CMK (cell line): ENCODE measurements at places on chromosomes 12 and 14.

DNA sequence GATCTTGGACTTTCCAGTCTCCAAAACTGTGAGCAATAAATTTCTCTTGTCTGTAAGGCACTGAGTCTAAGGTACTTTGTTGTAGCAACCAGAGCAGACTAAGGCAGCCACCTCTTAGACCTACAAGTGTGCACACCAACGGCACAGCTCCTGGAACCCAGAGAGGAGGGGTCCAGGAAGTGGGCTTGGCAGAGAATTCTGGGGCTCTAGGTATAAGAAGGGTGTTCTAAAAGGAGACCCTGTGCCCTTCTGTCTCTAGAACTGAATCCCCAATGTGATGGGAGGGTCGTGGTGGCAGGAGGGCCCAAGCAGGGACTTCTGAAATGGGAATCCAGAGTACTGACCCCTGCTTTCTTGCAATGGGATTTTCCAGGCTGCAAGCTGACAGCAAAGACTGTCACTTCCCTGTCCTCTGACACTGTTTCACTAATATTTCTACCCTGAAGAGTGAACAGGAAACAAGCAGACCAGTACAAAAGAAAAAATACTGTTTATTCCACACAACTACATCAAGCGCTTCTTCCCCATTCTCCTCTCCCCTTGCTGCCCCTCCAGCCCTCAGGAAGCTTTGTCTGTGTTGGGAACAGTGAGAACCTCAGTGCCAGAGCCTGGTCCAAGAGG, 13.6 kb upstream of the TFCP2 start:
- DNase-seq = no peak

DNA sequence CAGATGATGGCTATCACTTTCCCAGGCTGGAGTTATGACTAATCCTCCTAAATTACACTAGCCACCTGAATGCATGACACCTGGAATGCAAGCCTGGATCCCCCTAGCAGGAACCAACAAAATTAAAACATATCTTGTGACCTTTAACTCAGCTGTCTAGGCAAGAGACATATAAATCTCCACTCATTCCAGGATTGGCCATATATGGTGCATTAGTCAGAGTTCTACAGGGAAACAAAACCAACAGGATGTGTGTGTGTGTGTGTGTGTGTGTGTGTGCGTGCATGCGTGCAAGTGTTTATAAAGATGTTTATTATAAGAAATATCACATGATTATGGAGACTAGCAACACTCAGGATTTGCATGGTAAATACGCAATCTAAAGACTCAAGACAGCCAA, 212.8 kb downstream of the KIF21A start:
- no peak for DNase-seq

GRCh38 chr14:21258889-21259787, 10.1 kb downstream of the HNRNPC start:
- no peak for DNase-seq

DNA sequence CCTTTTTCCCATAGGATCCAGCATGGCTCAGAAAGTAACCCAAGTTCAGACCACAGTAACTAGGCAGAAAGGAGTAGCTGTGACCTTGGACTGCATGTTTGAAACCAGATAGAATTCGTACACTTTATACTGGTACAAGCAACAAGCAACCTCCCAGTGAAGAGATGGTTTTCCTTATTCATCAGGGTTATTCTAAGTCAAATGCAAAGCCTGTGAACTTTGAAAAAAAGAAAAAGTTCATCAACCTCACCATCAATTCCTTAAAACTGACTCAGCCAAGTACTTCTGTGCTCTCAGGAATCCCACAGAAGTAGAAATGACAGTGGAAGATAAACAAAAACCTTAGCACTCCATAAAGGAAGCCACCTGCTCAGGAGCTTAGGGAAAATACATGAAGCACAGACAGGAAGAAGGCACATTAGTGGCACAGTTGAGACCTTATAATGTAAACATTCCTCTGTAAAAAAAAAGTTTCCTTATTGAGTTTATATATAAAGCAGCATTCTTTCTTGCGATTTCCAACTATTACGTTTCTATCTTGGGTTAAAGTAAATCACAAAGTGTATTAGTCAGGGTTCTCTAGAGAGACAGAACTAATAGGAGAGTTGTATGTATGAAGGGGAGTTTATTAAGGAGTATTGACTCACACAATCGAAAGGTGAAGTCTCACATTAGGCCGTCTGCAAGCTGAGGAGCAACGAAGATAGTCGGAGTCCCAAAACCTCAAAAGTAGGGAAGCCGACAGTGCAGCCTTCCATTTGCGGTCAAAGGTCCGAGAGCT, 398.4 kb downstream of the DAD1 start:
- DNase-seq = no peak

DNA sequence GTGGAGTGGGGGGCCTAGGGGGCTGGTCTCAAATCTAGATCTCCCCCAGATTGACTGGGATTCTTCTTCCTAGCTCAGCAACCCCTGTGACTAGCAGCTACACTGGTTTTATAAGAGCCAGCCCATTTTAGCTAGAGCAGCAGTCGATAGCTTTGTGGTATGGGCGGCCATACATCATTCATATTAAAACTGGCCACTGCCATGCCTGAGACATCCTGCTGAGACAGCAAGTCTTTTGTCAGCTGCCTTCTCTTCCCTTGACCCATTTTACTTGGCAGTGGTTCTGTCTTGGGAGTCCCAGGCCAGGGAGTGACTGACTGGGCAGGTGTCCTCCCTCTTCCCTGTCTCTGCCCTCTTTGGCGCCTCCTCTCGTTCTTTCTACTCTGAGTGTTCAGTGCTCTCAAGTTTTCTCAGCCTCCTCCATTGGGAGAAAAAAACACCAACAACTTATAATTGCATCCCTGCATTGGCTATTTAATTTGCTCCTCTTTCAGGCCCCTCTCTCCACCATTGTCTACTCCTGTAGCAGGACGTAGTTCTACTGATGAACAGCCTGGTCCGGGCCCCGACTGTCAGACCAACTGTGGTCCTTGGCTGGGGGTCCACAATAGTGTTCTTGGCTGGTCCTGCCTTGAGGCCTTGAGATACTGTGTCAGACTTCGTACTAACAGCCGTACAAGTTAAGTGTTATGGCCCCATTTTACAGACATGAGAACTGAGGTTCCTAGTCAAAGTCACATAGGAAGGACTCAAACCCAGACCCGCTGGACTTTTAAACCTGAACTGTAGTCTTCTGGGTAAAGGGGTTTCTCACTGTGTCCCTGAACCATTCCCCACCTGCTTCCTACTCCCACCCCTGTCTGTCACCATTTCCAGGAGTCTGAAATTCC, 18.3 kb upstream of the JDP2 start:
- DNase-seq = no peak

DNA sequence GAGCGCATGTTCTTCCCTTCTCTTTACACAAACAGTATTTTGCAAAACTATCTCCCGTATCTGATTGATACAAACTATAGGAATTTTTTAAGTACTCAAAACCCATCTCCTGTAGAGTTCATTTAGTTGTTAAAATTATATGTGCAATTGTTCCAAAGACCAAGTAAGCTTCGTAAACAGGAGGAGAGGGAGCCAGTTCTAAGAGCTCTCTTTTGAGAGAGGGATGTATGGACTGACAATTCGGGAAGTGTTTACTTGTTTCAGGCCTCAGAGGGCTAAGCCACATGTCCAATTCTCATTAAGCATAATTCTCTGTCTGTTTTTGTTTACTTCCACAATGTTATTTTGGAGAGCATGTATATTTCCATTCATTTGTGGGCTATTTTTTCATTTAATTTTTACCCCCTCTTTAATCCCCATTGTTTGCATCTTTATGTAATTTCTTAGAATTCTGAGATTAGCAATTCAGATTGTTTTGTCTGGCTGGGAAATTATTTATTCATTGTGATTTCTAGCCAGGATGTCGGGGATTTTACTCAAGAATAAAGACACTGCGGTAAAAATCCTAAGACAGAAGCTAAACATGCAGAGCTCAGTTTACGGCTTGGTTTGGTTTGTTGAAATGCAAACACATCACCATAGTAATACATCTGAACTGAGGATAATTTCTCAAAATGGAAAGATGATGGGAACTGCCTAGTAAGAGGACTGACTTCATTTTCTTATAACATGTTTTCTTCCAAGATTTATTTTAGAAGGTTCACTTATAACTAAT, 126.8 kb downstream of the KCNK10 start:
- DNase-seq = no peak

DNA sequence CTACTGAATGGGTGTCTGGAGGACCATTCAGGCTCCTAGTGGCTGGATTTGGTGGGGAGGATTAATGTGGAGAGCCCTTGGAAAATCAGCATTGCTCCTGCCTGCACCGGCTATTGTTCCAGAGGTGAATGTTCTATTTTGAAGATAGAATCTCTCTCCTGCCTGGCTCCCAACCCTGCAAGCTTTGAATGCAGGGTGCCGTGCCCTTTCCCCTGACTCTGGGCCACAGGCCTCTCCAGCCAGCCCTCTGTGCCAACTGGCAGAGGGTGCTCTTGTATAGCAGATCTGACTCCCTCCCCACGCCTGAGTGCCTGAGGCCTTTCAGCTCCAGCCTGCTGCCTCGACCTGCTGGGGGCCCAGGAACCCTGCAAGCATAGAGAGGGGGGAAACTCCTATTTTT, 106.8 kb downstream of the TMEM260 start:
- DNase-seq = no peak

- DNase-seq = no peak
These were observed 93.2 kb downstream of the CHST11 start for GRCh38 chr12:104549815-104550480.

DNA sequence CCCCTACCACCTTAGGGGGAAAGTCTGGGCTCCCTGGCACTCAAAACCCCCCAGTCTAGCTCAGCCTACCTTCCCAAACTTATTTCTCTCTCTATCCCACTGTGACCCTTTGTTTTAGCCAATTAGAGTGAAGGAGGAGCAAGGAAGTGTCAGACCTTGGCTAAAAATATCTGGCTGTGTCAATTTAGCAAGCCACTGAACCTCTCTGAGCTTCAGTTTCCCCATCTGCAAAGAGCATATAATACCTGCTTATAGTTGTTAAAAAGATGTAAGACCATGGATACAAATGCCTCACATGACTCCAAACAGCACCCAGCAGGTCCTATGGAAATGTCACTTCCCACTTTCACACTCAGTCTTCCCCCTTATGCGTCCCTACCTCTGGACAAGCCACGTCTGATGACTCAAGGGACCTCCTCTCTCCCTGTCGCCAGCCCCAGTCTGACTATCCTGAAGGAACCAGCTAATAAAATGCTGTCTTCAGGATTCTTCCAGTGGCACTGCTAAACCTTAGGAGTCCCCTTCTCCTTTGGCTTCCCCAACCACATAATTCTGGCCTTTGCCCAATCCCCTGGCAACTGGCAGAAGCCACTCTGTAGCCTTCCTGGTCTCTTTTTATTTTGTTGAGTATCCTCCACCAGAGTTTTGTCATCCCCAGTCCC, 19.3 kb downstream of the FOXN3 start:
- no peak for DNase-seq

GRCh38 chr12:101819467-101819866, 11.3 kb downstream of the GNPTAB start:
- DNase-seq = no peak

DNA sequence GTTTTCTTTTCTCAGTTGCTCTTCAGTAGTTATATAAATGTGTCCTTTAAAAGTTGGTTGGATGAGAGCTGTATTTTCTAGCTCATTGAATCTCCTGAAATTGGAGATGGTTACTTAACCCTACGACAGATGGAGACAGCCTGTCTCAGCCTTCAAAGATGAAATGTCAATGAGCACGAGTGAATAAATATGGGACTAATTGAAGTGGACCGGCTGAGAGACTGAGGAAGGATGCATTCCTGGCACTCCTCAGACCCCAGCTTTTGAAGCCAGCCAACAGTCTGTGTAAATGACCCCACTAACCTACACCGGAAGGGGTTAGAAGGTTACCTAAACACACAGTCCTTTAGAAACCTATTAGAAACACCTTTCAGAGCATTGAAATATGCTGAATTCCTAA, 46.6 kb downstream of the PDZRN4 start:
- no peak for DNase-seq

DNA sequence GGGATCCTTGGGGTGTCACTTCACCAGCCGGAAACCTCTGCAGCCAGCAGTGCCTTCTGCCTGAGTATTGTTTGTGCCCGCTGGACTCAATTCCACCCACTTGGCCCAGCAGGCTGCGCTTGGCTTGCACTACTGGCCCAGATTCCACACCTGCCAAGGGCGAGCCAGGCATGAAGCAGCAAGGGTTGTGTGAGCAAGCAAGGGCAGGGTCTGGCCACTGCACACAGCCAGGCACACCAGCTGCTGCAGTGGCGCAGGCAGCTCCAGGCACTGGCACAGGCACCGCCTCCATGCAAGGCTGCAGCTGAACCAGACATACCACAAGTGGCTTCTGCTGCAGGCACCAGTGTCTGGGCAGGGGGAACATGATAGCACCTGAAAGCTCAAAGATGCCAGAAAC, 99.5 kb downstream of the NUAK1 start:
- no peak for DNase-seq

DNA sequence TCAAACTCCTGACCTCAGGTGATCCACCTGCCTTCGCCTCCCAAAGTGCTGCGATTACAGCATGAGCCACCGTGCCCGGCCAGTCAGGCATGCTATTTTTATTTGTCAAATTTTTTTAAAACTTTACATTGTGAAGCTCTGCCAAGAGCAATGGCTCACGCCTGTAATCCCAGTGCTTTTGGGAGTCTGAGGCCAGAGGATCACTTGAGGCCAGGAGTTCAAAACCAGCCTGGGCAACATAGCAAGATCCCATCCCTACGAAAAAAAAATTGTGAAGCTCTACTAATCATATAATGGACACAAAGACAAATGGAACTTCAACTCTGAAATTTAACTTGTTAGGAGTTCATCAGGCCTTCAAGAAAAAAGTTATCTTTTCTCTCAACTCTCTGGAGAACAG, 1.9 kb downstream of the R3HDM2 start:
- no peak for DNase-seq

GRCh38 chr12:88471331-88472045, 108.8 kb downstream of the KITLG start:
- DNase-seq = no peak

DNA sequence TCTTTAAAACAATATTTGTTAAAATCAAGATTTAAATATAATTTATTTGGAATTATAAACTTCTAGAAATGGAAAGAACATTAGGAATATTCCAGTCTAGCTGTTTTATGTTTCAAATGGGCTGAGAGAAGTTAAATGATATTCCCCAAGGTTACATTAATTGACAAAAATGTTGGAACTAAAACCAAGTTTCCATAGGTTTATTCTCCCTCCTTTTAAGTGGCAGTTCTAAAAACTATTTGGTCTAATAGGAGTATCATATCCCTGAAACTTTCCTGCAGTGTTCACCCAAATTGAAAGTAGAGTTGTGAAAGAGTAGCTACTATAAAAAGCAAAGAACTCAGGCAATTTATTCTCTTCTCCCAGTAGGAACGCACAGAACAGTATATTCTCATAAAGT, 1185.5 kb downstream of the LRFN5 start:
- no peak for DNase-seq

- no peak for DNase-seq
These were observed 172.2 kb downstream of the SNAPC1 start for GRCh38 chr14:61934385-61934784.

GRCh38 chr14:21123429-21123828, 22.6 kb downstream of the TMEM253 start:
- no peak for DNase-seq

- no peak for DNase-seq
These were observed 1.0 kb downstream of the BLTP3B start for GRCh38 chr12:100141666-100141997.
